Dorsolateral prefrontal cortex (tissue), 122 donors: ENCODE measurements at places on chromosomes 12 and 14.

GRCh38 chr14:44910821-44911220 lies 50.9 kb downstream of the KLHL28 start:
- no peak for DNase-seq

DNA sequence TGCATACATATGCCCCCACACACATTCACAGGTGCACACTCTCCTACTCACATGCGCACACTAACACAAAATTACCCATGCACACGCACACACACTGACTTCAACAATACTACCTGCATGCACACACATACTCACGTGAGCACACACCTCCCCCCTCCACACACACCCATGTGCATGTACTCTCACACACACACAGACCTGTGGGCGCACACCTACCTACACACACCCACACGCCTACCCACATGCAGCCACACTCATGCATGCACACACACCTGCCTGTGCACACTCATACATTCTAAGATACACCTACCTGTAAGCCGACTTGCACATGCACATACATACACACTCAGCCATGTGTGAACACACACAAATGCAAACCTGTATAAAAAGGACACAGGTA lies 97.3 kb upstream of the GSC start:
- DNase-seq, result no peak

GRCh38 chr14:50249136-50249775 lies 17.9 kb upstream of the SOS2 start:
- DNase-seq, result no peak

DNA sequence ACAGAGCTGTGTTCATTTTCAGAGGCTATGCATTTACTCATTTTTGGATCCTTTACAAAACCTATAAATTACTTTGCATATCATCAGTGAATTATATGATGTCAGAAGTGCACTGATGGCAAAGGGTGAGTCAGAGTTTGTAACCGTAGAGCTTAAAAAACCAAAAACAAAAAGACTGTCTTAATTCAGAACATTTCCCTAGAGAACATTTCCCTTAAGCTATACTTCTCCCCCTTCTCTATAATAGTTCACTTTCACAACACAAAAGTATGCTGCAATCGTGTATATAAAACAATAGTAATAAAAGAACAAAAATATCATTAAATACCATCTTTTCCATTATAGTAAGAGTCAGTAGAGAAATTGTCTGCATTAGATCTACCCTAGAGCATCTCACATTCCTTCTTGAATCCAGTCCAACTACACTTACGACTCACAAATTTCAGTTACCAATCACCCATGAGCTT lies 934.9 kb downstream of the LRFN5 start:
- DNase-seq, result no peak

DNA sequence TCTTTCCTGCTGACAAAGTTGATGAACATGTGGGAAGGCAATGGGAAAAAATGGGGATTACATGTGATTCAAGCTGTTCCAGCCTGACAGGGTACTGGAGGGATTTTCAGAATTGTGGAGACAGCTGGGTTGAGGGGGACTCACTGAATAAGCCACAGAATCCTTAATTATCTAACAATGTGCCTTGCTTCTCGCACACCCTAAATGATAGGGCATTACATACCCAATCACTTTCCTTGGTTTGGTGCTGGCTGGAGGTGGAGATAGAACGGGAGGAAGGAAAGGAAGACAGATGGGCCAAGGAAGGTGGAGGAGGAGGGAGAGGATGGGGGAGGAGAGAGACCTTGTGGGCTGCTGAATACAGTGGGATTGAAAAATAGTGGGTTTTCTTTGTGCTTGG lies 20.7 kb downstream of the PELI2 start:
- DNase-seq, result no peak

GRCh38 chr12:54680374-54680773 lies 32.2 kb upstream of the DCD start:
- DNase-seq, result no peak

- no peak for DNase-seq
Observed at GRCh38 chr12:89355243-89356068, 3.2 kb upstream of the DUSP6 start.
